Breast epithelium (tissue), 4 donors: ENCODE measurements at places on chromosomes 2 and 18. TPM values are rescaled to one million over a fixed set of nuclear protein-coding genes. Genes with fewer than 3 reads are reported as not detected.

DNA sequence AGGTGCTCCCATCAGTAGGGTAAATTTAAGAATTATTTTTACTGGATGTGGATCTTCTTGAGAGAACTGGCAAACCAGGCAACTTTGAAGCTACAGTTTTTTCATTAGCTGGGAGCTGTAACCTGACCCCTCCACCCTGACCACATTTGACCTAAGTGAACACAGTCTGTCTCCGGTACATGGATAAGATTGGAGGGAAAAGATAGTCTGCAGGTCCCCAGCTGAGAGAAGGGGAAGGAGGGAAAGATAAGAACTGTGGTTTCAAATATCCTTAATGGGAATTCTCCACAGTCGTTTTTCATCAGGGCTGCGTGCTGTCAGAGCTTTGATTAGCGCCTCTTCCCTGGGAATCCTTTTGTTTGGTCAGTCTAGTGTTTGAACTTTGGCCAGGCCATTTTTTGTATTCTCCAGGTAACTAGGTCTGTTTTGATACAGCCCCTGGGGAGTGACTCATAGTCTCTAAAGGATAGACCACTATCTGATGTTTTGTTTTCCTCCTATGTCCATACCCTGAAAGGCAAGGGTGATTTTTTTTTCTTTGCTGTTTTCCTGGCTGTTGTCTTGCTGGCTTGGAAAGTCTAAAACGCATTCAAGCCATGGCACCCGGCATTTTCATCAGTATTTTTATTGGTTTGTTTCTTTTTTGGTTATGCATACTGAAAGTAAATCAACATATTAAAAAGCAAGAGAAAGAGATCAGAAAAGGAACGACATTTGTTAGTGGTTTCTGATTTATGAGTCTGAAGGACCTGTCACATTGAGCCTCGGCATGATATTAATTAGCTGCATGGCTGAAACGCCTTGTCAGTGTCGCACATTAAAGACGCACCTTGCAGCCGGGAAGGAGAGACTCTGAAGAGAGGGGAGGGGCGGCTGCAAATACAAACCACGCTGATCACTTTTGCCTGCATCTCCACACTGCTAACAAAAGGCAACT is 183.4 kb upstream of the FN1 start:
- no peak for DNase-seq

GRCh38 chr2:76958749-76959148 is 563.4 kb downstream of the LRRTM4 start:
- DNase-seq: no peak

Gene LYPD6
- 0.16 TPM for total RNA-seq

GRCh38 chr2:46780801-46781445 is 134.7 kb downstream of the MCFD2 start:
- no peak for DNase-seq

Gene FOXI3
- total RNA-seq: not detected

GRCh38 chr2:145423809-145424208 is 903.9 kb upstream of the ZEB2 start:
- no peak for DNase-seq

Gene RBBP8
- 117 TPM for total RNA-seq

Gene VAMP8
- total RNA-seq: 127 TPM

- no peak for DNase-seq
Observed at GRCh38 chr2:65026704-65027464, 29.3 kb upstream of the CEP68 start.

GRCh38 chr2:112032689-112033465 is 22.2 kb upstream of the TMEM87B start:
- peak; percentile 67 for DNase-seq

GRCh38 chr18:10182009-10182624 is 268.3 kb downstream of the VAPA start:
- no peak for DNase-seq

DNA sequence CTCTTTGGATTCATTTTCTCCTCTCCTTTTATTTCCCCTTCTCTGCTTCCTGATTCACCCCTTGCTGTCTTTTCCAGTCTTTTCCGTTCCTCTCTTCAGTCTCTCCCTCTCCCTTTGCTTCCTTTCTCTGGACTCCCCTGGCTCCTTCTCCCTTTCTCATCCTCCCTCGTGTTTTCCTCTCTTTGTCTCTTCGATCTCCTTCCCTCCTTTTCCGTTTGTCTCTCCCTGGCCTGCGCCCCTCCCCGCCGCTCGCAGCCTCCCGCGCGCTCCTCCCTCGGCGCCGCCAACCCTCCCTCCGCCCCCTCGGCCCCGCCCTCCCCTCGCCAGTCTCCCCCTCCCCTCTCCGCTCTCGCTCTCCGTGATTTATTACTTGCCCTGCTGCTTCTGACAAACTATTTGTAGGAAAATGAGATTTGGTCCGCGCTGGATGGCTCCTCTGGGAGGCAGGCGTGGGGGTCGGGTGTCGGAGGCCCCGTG is 46.0 kb upstream of the PAX8 start:
- no peak for DNase-seq

- no peak for DNase-seq
Observed at GRCh38 chr18:42436222-42436765, 481.3 kb downstream of the PIK3C3 start.

Gene ST8SIA3
- not detected for total RNA-seq

DNA sequence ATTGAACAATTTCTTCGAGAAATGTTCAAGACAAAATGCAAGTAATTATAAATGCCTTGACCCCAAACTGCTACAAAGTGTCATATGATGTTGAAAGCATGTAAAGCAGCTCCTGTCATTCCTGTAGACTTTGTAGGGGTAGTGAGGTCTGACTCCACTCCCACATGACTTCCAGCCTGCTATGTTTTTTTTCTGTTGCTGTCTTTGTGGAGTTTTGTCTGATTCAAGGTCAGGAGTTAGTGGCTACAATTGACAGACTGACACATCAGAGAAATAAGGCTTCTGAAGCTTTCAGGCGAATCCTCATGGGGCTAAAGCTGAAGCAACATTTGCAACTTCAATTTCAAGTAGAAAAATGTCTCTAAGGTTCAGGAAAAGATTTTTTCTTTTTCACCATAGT is 63.9 kb upstream of the CCDC195 start:
- no peak for DNase-seq

GRCh38 chr2:179991344-179991743 is 15.8 kb downstream of the CWC22 start:
- no peak for DNase-seq

Gene DSG4
- not detected for total RNA-seq

Gene ATOH8
- 46.2 TPM for total RNA-seq

Gene PEX13
- total RNA-seq: 58.2 TPM

- no peak for DNase-seq
Observed at GRCh38 chr2:184756885-184757284, 158.6 kb downstream of the ZNF804A start.

DNA sequence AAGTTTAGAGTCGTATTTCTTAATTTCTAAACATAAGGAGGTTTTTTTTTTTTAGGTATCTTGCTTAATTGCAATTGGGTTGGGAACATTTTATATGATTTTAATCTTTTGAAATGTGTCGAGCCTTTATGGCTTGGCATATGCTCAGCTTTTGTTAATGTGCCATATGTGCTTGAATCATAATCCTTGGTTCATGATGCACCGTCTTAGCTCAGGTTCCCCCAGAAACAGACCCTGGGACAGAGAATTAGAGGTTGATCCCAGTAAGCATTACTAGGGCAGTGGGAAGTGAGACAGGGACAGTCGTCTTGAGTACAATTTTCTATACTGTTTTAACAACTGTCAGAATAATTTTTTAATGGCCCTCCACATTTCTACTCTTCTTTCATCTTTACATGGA is 9.3 kb downstream of the CHCHD5 start:
- no peak for DNase-seq

DNA sequence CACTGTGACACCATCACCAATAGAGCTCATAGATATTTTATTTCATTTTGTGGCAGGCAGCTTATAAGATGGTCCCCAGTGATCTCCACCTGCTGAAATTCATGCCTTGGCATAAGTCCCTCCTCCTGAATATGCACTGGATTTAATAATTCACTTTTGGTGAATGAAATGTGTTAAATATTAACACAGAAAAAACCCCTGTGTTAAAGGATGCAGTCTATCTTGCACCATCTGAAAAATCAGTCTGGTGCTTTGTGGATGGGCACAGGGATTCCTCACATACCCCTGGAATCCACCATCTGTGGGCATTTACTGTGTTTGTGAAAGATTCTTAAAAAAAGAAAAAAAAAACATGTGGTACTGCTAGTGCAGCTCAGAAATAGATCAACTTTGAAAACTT is 26.1 kb upstream of the WIPF1 start:
- DNase-seq: no peak

DNA sequence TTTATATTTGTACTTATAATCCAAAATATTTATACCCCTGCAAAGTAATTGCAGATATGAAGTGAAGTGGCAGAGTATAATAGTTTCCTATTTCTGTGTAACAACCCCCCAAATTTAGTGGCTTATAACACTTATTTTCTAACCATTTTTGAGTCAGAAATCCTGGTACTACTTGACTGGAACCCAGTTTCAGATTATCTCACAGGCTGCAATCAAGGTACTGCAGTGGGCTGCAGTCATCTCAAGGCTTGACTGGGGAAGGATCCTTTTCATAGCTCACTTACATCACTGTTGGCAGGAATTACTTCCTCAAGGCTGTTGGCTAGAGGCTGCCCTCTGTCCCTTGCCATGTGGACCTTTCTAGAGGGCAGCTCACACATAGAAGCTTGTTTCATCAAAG is 558.2 kb upstream of the PKDCC start:
- DNase-seq: no peak

- no peak for DNase-seq
Observed at GRCh38 chr2:216404010-216404618, 8.2 kb upstream of the SMARCAL1 start.

GRCh38 chr2:69305712-69306392 is 81.2 kb downstream of the GFPT1 start:
- DNase-seq: no peak

- peak; percentile 19 for DNase-seq
Observed at GRCh38 chr2:237967463-237967951, 693 bp downstream of the UBE2F start.

DNA sequence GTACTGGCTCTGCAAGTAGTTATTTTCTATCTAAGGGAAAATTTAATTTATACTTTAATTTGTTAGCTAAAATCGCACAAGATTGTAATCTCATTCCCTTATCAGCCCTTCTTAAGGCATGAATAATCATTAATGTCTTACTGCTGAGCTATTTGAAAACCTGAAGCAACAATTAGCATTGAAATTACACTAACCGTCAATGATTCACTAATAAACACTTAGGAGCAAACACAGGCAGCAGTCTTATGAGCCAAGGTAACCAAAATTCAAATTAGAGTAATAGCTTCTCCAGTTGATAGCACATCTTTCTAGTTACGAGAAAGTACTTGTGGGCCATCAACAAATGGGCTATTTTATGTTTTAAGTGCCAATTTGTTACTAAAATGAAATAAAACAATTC is 1289.7 kb downstream of the LRP1B start:
- DNase-seq: no peak

- no peak for DNase-seq
Observed at GRCh38 chr2:9307535-9307934, 100.9 kb downstream of the ASAP2 start.

Gene CXCR1
- total RNA-seq: not detected

DNA sequence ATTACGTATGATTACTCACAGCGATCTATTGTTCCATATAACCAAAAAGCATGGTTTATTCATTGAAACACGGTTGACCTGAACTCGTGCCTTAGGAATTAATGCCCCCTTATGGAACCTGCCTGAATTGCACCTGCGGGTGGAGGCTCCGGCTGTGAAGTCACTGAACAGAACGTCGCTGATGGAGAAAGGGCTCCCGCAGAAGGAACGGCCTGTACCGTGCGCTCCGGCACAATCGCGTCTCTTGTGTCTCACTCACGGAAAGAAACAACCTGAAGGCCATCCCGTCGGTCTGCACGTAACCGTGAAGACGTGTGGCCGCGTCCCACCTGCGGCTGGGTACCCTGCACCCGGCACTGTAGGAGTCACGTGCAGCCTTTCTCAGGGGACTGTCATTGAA is 133.1 kb downstream of the NFATC1 start:
- DNase-seq: no peak

DNA sequence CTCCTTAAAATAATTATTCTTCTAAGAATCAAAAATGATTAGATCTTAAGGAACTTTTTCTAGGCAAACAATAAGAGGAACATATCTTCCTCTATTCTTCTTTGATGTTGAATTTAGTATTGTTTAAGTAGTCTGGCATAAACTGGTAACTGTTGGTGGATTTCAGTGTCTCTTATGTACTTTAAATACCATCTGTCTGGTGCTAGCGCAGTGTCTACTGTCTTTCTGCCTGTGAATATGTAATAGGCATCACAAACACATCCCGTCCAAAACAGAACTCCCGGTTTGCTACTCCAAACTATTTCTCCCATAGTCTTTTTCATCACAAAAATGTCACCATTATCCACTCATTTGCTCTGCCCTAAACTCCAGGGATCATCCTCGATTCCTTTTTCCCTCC is 281.7 kb downstream of the PHLPP1 start:
- no peak for DNase-seq

Gene ITSN2
- 69.8 TPM for total RNA-seq

GRCh38 chr18:6256521-6256920 is 158.2 kb downstream of the L3MBTL4 start:
- DNase-seq: no peak

- DNase-seq: no peak
Observed at GRCh38 chr2:127993659-127994058, 34.2 kb downstream of the SAP130 start.

- no peak for DNase-seq
Observed at GRCh38 chr2:195677290-195677689, 20.3 kb downstream of the SLC39A10 start.

GRCh38 chr2:41837610-41838009 is 210.2 kb upstream of the PKDCC start:
- no peak for DNase-seq

DNA sequence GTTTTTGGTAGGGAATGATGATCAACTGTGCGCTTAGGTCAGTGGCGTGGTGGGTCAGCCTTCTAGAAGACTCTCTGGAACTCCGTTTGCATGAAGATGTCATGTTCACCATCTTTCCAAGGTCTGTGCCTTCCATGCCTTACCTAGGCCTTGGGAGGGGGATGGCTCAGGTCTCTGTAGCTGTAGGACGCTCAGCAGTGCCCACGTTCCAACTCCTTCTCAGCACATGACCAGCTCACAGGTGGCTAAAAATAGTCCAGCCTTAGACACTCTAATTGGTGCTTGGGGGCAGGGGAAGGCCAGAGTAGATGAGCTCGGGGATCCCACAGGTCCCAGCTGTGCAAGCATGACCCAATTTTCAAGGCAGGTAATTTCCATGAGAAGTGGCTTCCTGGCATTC is 42.3 kb upstream of the TEX51 start:
- DNase-seq: no peak

GRCh38 chr2:96135621-96136020 is 2.7 kb downstream of the ASTL start:
- no peak for DNase-seq
